GM19239 (cell line): ENCODE measurements at places on chromosomes 2 and 18.
A peak's percentile ranks its signal among the peaks of the same experiment; 100 is the strongest.

DNA sequence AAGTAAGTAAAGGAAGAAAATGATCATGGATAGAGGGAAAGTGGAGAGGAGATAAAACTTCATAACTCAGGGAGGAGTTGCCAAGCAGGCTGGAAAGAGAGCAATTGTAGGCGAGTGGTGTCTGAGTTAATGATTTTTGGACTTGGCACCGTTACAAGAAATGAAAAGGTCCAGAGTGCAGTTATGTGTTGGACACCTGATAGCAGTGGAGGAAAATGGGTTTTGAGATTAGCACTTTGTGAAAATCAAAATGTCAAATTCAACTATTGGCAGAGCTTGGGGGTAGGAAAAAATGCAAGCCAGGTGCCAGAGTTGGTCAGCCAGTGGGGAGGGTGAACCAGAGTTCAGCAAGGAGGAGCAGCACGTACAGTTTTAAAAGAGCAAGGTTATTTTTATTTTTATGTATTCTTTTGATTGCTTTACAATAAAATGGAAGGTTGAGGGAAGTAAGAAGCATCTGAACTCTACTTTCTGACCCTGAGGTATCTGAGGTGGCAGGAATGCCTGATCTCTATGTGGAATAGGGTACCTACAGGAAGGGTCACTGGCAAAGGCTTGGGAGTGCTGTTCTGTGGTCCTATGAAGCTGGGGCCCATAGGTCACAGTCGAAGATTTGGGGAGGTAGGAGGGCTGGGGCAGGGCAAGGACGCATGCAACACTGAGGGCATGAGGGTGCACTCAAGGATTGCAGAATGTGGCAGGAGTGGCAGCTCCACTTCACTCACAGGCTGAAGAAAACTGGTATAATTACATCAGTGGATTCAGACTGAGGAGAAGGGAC lies 127.5 kb downstream of the CD8B2 start:
- no peak for DNase-seq

DNA sequence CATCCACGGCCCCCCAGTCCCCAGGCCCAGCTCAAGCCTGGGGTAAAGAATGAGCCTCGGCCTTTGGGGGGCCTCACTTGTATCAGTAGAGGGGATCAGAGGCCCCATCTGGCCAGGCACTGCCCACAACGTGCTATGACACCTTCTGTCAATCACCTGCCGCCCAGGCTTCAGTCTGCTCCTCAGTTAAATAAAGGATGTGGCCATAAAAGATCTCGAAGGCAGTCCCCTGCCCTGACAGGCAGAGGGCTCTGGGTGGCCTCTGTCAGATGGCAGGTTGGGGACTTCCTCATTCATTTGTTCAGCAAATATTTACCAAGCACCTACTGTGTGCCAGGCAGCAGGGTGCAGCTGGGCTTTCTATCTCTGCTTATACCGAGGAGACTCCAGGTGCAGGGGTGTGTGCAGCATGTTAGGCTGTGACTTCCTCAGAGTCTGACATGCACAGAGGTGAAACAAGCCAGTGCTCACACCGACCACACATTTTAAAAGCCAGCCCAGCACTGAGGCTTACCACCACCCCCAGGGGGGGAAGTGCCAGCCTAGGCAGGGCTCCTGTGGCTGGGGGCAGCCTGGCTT lies 166.4 kb downstream of the GALNT1 start:
- DNase-seq: no peak

- DNase-seq: no peak
Measured at GRCh38 chr2:23425338-23425871, 40.4 kb downstream of the KLHL29 start.

DNA sequence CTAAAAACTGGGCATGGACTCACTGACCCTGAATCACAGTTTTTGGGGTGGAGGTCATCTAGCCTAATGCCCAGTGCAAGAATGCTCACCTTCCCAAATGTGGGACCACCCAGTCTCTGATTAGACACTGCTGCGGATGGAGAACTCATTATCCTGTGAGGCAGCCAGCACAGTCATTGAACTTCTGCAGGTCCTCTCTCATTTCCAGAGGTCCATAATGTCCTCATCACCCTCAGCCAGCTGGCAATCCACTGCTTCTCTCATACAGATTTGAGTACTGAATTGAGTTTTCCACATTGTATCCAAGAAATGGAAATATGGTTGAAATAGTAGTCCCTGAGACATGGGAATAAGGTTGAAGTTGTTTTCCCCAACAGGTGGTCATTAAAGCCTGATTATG lies 5.0 kb upstream of the MYO5B start:
- no peak for DNase-seq

GRCh38 chr2:178870703-178871102 lies 63.5 kb upstream of the TTN start:
- no peak for DNase-seq

GRCh38 chr2:154507186-154507585 lies 191.3 kb upstream of the KCNJ3 start:
- DNase-seq: no peak

- no peak for DNase-seq
Measured at GRCh38 chr18:21484851-21485636, 115.5 kb downstream of the ESCO1 start.

GRCh38 chr2:133844214-133844892 lies 276.1 kb upstream of the NCKAP5 start:
- peak; percentile 69 for DNase-seq

GRCh38 chr2:76170856-76171255 lies 460.1 kb upstream of the GCFC2 start:
- DNase-seq: no peak

DNA sequence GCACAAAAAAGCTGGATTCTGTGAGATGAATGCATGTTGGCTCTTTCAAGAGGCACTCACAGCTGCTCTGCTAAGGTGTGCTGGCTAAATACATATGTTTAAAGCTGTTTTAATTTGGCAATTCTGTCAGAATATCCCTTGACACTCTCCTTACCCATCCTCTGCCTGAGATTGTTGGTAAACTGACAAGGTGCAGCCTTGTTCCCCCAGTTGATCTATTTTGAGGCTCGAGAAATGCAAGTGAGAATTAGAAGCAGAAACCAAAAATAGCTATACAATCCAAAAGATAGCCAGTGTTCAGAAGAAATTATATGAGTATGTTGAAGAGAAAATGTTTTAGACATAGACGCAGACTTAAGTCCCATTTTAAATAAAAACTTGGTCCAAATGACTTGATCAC lies 971.7 kb upstream of the GYPC start:
- DNase-seq: no peak

DNA sequence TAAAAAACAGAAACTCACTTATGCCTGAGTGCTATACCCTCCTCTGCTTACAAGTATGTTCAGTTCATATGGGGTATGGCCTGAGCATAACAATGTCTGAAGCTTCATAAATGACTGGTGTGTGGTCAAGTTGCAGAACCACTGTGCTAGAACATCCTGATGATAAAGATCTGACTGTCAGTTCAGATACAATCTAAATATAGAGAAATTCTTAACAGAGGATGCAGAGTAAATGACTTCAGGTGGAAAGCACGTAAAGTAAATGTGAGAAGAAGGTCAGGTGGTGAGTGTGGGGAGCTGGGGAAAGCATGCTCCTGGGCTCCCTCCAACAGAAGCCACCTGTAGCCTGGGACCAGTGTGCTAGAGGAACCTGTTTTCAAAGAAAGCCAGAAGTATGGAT lies 926.2 kb downstream of the TSN start:
- no peak for DNase-seq

- DNase-seq: peak; percentile 4
Measured at GRCh38 chr18:910247-910646, 5.6 kb downstream of the ADCYAP1 start.

GRCh38 chr2:154093856-154094255 lies 222.1 kb downstream of the GALNT13 start:
- no peak for DNase-seq

DNA sequence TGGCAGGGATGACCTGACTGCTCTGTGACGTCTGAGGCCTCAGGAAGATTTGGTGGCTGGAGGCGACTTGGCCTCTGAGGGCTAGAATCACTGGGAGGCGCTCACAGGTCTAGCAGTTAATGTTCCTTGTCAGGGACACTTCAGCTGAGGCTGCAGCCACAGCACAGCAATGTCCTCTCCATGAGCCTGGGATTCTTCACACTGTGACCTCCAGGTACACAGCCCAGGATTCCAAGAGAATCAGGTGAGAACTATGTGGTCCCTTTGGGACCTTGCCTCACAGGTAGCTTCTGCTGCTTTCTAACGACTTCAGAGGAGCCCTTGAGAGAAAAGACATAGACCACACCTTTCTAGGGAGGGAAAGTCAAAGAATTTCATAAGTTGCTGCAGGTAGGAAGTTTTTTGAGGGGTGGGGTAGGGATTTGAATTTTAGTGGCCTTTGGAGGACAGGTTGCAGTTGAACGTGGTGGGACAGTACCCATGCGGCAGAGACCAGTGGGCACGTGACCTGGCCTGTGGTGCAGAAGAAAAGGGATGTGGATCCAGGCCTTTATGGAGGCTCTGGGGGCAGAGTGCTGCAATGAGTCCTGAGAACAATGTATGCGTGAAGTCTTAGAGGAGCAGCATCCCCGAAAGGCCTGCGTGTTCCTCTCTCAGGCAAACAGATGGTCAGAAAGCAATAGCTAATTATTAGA lies 86.2 kb downstream of the LYPD1 start:
- no peak for DNase-seq

DNA sequence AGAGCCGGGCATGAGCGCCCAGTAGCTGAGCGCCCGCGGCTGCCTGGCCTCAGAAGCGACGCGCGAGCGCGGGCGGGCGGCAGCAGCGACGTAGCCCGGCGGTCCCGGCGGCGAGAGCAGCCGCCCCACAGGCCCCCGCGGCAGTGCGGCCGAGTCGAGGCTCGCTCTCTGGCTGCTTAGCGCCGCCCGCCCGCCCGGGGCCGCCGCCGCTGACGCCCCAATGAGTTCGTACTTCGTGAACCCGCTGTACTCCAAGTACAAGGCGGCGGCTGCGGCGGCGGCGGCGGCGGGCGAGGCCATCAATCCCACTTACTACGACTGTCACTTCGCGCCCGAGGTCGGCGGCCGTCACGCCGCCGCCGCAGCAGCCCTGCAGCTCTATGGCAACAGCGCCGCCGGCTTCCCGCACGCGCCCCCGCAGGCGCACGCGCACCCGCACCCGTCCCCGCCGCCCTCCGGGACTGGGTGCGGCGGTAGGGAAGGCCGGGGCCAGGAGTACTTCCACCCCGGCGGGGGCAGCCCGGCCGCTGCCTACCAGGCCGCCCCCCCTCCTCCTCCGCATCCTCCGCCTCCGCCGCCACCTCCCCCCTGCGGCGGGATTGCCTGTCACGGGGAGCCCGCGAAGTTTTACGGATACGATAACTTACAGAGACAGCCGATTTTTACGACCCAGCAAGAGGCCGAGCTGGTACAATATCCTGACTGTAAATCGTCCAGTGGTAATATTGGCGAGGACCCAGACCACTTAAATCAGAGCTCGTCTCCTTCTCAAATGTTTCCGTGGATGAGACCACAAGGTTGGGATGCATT lies 847 bp downstream of the HOXD8 start:
- DNase-seq: no peak

DNA sequence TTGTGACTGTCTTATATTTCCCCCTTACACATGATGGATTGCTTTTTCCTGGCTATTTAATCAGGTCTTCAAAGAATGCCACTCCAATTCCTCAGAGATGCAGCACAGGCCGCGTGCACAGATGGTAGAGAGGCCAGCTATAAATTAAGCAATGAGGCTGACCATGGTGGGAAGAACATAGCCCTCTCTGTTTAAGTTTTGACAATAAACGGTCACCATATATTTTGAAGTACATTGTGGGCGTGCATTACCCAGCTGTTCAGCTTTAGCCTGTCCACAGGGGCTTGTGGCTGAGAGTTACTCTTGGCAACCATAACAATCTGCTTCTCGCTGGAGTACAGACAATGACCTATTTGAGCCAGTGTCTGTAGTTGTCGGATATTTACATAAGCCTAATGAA lies 730.8 kb downstream of the DCC start:
- no peak for DNase-seq

DNA sequence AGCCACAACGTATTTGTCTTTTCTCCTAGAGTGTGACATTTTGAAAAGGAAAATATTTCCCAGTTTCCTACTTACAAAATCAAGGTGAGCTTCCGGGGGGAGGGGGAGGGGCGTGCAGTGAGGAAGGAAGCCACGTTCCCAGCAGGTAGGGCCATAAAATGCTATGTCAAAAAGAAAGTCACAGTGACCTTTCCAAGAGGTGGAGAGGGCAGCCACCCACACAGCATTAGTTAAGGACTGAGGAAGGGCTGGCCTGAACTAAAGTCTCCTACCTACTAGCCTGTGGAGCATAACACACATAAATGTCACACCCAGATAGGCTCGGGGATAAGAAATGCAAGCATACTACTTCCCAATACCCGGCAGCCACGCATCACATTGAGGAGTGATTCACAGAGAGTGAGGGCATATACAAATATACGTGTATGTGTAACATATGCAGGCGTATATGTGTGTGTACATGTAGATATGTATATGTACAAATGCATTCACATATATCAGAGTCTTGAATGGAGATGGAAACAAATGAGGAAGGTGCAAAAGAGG lies 191.1 kb downstream of the STK39 start:
- DNase-seq: no peak

DNA sequence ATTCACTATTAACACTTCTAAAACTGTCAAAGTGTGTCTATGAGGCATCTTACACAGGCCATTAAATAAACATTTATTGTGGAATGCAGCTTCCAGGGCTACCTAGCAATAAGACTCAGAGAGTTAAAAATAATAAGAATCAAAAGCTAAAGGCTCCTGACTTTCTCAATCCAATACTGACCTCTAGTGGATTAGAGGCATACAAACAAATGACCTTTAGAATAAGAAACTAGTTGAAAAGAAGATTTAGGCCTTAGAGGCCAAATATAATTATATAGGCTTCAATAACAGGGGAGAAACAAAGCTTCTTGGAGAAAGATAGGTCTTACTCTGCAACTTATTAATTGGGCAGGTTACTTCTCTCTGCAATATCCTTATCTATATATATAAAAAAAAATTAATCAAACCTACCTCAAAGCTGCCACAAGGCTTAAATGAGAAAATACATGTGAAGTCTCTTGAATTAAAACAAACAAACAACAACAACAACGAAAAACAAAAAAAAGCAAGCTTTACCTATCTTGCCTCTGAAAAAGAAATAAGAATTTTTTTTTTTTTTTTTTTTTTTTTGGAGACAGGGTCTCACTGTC lies 246.1 kb downstream of the EXOC6B start:
- DNase-seq: peak; percentile 1
